ENCODE measurements at places on chromosomes 11 and 22.

DNA sequence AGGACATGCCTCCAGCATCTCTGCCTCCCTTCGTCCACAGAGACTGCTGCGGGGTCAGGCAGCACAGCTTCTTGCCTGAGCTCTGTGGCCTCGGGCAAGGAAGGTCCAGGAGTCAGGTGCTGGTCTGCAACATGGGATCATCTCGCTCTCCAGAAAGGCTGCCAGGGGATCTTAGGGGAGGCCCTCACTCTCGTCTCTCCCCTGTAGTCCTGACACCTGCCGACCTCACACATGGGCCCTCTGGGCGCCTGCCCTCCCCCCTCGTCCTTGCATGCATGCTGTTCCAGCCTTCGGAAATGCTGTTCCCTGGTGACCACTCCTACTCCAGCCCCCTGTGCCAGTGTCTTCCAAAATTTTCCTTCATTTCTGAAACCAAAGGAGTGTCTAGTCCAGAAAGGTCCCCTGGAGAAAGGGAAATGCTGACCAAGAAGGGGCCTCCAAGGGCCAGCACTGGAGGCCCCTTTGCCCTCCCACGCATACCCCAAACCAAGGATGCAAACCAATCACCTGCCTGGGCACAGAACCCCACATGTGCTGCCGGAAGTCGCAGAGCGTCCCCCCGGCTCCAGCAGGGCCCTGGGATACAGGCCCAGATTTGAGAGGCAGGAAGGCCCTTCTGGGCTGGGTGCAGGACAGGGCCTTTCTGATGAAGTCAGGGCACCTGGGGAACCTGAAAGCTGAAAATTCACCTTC is 41.0 kb downstream of the IGF2 start:
- DNase-seq: no peak

- DNase-seq: no peak
Measured at GRCh38 chr22:37431366-37431765, 4.1 kb upstream of the ELFN2 start.

DNA sequence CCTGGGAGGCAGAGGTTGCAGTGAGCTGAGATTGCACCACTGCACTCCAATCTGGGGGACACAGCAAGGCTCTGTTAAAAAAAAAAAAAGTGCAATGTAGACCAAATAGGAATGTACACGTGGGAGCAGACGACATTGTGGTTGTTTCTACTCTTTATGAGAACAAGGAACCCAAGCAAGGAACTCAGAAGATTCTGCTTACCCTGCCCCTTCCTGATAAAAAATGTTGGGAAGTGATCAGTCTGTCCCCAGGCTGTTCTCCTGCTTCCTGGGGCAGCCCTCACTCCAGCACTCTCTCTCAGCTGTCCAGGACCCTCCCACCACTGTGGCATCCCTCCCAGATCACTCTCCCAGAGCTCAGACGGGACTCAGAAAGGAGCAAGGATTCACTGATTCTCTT is 31.8 kb downstream of the SLCO2B1 start:
- DNase-seq: no peak

- no peak for DNase-seq
Measured at GRCh38 chr11:96061069-96061468, 137.2 kb upstream of the MTMR2 start.

- no peak for DNase-seq
Measured at GRCh38 chr11:86955111-86955360, 159 bp downstream of the FZD4 start.

- no peak for DNase-seq
Measured at GRCh38 chr11:66316849-66317251, at the start of gene CD248. TSS of gene CD248 (minus strand) at chr11:66317044. CDS start at chr11:66317027, 17 bp downstream.

DNA sequence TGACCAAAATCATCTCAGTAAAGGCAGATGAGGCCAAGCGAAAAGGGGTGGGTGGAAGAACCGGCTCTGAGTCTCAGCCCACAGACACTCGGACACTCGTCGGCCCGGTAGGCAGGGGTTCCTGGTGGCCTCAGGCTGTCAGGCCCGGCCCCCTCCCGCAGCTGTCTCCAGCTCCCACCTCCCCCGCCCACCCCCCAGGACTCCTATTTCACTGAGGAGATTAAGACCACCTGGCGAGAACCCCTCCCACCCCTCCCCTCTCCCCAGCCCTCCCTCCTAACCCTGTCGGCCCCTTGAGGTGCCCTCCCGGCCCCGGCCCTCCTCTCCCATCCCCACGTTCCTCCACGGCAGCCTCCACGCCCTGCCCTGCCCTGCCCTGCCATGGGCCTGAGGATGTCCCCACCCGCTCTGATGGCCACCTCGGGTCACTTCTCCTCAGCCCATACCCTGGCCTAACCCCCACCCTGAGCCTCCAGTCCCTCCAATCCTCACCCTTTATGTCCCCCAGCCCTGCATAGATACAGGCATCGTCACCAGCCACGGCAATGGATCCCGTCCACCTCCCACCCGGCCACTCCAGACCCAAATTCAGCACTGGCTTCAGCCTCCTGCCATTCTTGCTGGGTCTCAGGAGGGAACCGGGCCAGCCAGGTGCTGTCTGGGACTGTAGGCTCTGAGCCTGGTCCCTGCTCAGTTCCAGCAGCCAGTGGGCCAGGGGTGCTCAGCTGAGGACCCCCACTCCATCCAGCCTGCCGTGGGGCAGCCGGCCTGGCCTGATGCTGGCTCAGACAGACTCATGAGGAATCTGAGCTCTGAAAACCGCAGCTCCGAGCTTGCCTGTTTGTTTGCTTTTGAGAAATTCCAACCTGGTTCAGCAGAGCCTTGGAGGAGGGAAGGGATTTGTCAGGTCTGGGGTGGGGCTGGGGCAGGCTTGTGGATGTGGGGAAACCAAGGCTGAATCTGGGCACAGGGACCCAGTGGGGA is 9.8 kb upstream of the TBX1 start:
- DNase-seq: no peak

GRCh38 chr11:57336111-57336666 is 497 bp upstream of the SSRP1 start:
- no peak for DNase-seq

- no peak for DNase-seq
Measured at GRCh38 chr22:40653361-40653760, 16.8 kb upstream of the MRTFA start.

- no peak for DNase-seq
Measured at GRCh38 chr11:22702031-22702430, 35.6 kb downstream of the GAS2 start.

- no peak for DNase-seq
Measured at GRCh38 chr11:123640029-123640428, 14.4 kb downstream of the SCN3B start.

DNA sequence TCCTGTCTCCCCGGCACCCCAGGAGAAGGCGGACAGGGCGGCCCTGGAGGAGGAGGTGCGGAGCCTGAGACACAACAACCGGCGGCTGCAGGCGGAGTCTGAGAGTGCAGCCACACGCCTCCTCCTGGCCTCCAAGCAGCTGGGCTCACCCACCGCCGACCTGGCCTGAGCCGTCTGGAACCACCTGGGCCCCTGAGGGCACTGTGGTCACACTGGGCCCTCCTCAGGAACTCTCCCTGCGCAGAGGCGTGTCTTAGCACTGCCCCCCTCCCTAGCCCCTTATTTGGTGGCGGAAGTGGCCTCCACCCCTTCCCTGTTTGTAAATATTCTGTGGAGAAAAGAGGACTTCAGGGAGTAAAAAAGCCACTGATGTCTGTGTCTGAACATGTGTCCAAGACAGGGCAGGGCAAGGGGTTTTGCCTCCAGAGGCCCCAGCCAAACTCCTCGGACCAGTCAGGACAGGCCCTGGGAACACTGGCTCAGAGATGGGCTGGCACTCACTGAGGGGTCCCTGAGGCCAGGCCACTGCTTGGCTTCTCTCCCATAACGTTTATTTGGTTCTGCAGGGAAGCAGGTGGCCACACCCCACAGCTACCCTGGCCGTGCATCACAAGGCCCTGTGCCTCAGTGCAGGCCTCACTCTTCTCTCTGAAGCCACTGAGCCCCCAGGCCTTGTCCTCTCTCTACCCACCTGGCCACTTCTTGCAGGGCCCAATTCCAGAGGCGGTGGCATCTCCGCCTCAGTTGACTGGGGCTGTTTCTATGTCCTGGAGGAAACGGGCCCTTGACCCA is 12.0 kb downstream of the RELA start:
- no peak for DNase-seq

- no peak for DNase-seq
Measured at GRCh38 chr11:15710580-15711275, 596.0 kb downstream of the INSC start.

GRCh38 chr11:76265771-76266241 is 59.5 kb upstream of the WNT11 start:
- no peak for DNase-seq

DNA sequence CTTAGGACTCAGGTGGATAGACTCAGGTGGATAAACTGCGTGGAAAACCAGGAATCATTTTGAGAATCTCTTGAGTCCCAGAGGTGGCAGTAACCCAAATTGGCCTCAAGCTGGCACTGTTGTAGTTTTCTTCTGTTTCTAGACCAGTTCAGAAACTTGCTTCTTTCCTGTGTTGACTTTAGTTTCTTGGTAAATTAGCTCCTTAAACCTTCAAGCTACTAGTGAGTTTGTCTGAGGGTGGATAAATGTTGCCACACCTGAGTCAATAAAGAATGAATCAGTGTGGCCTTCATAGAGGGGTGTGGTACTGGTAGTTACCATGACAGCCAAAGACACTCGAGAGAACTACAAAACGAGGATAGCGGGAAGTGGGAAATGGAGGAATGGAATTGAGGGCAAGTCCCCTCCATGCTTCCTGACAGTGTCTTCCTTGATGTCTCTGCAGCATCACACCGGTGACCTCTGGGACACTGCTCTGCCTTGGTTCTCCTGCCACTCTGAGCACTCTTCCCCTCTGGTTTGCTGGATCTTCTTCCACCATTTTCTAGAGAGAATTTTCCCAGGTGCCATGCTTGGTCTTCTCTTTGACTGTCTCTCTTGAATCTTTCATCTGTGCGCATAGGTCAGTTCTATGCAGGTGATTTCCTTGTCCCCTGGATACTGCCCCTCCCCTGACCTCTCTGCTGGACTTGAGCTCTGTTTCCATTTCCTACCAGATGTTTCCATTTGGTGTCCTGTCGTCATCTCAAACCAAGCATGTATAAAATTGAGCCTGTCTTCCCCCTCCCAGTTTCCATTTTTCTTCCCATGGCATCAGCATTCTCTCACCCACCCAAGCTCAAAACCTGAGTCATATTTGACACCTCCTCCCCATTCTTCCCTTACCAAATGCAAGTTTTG is 7.2 kb downstream of the POLD4 start:
- DNase-seq: no peak

DNA sequence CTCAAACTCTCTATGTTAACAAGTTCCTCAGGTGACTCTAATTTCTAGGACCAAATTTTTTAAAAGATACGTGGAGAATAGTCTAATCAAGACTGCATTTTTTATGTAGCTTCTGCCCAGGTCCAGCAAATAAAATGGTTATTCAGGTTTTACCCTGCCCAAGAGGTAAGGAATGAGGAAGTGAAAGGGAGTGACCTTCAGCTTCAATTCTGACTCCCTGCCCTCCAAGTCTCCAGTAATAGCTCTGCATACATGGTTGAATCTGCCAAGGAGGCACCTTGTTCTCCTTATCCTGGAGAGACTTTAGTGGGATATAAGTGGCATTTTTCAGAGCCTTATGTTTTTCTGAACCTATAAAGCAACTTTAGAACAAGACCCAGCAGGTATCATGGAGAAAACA is 15.5 kb downstream of the MUC15 start:
- no peak for DNase-seq

DNA sequence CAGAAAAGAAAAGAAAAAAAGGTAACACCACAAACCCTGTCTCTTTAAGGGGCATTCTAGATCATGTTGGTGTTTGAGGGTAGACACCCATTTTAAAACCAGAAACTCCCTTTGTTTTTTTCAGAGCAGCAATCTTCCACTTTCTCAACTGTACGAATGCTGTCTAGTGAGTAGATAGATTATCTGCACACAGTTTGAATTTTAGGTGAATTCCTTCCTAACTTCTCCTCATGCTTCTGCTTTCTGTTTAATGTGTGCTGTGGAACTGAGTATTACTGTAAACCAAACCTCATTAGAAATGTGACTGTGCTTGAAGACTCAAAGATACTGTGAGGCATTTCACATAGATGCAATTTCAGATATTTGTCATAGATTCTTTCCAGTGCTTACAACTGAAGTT is 102.4 kb downstream of the PRMT3 start:
- DNase-seq: no peak

DNA sequence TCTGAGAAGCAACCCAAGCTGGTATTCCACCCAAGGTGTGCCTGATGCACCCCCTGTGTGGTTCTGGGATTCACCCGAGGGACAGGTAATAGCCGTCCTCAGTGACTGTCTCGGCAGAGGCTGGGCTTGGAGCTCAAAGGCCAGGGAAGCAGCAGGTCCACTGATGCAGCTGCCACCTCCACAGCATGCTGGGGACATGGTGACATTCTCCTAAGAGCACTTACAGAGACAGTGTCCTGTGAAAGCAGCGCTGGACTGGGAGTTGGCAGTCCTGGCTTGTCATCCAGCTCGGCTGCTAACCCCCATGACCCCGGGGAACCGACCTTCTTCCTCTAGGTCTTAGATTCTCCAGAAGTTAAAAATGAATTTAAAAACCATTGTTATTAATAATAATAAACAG is 72.8 kb downstream of the RPUSD4 start:
- DNase-seq: no peak

- no peak for DNase-seq
Measured at GRCh38 chr11:2825261-2825888, 60.2 kb downstream of the CDKN1C start.

DNA sequence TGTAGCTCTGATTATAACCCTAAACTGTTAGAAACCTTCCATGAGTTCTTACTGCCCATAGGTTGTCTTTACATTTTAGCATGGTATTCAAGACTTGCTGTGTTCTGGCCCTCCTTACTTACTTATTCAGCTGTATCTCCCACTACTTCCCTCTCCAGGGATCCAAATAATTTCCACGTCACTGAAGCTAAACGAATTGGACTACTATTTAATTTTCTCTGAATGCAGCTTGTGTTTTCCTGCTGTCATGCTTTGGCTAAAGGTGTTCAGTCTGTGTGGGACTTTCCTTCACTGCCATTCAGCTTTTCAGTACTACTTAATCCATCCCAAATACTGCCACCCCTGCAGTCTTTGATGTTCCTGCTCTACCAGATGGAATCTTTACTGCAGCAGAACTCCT is 88.3 kb downstream of the UVRAG start:
- DNase-seq: no peak

- no peak for DNase-seq
Measured at GRCh38 chr11:90476442-90477007, 253.7 kb upstream of the CHORDC1 start.

GRCh38 chr22:42313804-42314581 is 43.5 kb upstream of the TCF20 start:
- DNase-seq: no peak

- DNase-seq: no peak
Measured at GRCh38 chr11:95684701-95685100, 104.9 kb downstream of the FAM76B start.

- no peak for DNase-seq
Measured at GRCh38 chr11:73998846-73999575, 9.9 kb downstream of the UCP3 start.

Data from SW 1271 (cell line).